Stimulated activated CD8-positive, alpha-beta memory T cell treated with anti-CD3 and anti-CD28 coated beads, Interleukin-4, amount 100 ng/mL, for 1 hour (primary cell): ENCODE measurements at places on chromosomes 2 and 18.

GRCh38 chr2:18514526-18515461, 45.7 kb downstream of the RDH14 start:
- no peak for DNase-seq

GRCh38 chr2:10246370-10246769, 56.3 kb upstream of the HPCAL1 start:
- no peak for DNase-seq

- DNase-seq: no peak
These were observed 22.5 kb downstream of the ELMOD3 start for GRCh38 chr2:85377083-85377482.

GRCh38 chr18:59994357-59994756, 94.6 kb downstream of the PMAIP1 start:
- DNase-seq: no peak
